ENCODE measurements at places on chromosomes 2 and 18. TPM values are rescaled to one million over a fixed set of nuclear protein-coding genes. Genes with fewer than 3 reads are reported as not detected.

PSMA8 gene
- 1.7 TPM for total RNA-seq

DNA sequence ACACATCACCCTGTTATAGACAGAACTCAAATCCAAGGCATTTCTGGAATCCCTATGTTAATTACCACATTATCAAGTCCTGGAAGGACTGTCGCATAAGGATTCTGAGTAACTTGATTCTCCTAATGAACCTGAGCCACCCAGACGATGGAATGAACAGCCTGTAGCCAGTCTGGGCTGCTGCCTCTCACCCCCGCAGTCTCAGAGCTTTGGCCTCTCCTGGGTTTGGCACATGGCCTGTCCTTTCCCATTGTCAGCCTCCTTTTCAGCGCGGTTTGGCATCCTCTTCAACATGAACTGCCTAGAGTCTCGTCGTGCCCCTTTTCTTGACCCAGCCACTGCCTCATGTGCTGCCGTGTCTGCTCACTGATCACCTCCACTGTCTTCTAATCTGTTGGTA is 147.6 kb downstream of the SLC8A1 start:
- DNase-seq = no peak

MAP2 gene
- not detected for total RNA-seq

XIRP2 gene
- total RNA-seq = not detected

DNA sequence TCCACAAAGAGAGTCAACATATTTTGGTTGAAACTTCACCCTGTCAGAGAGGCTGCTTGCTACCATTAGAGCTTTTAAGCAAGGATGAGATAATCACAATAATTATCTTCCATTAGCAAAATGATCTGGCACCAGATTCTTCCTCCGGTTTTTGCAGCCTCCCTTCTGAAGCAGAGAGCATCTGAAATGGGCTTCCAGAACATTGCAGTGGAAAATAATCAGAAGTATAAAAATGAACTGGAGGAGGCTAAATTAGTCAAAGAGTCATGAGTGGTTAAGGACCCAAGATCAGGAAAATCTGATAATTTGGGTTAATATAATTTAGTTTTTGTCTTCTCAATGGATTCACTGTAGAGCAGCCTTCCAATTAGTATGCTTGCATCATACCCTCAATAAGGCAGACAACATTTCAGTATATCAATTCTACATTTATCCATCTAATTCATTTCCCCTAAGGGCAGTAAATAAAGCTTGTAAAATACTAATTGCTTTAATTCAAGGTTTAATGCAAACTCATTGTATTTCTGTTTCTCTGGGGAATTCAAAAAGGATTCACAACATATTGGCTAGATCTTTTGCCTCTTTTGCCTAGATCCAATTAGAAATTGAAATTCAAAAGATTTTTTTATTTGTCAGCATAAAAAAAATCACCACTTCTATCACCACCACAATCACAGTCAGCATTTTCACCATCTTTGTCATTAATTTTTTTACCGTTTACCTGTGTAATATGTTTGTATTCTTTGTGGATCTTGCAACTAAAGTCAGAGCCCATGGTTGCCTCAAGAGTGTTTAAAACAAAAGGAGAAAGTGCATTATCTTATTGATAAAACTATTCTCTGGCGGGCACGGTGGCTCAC is 537.2 kb upstream of the DCC start:
- DNase-seq = no peak

GRCh38 chr2:31089645-31090044 is 48.6 kb downstream of the GALNT14 start:
- no peak for DNase-seq

- no peak for DNase-seq
These were observed 135.7 kb downstream of the SPAG16 start for GRCh38 chr2:213419980-213420379.

DNA sequence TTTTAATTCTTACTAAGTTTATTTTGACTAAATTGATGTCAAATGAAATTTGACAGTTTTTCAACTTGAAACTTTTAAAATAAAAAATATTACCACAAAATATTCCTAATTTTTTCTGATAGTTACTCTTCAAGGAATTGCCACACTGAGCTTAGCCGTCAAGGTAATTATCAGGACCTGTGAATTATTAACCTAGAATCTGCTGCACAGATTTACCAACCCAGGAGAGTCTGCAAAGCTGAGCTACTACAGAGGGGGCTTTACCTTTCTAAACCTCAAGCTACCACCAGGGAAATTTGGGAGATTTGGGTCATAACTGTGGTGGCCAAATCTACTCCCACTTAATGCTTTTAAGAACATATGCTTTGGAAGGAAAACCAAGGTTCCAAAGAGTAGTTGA is 324.6 kb downstream of the CCDC178 start:
- no peak for DNase-seq

- no peak for DNase-seq
These were observed 43.9 kb upstream of the RFX8 start for GRCh38 chr2:101518578-101519492.

- DNase-seq = no peak
These were observed 73.1 kb upstream of the RBMS1 start for GRCh38 chr2:160566717-160567116.

GRCh38 chr18:11741505-11742145 is 52.6 kb downstream of the GNAL start:
- no peak for DNase-seq

HOXD4 gene
- total RNA-seq = not detected

DNA sequence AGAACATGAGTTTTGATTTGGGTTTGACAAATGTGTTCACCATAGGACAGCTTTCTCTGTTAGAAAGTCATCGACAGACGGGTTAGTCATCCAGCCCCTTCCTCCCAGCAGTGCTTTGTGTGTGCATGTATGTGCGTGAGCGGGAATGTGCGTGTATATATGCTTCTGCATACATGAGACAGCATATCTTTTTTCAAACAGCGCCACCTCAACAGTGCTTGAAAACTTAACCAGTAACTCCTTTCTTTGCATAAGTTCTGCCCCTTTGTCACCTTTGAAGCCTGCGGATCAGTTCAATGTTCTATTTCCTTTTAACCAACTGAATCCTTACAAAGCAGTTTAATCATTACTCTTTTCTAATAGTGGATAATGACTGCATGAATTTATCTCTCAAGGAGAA is 351.4 kb downstream of the LPIN1 start:
- no peak for DNase-seq

DNA sequence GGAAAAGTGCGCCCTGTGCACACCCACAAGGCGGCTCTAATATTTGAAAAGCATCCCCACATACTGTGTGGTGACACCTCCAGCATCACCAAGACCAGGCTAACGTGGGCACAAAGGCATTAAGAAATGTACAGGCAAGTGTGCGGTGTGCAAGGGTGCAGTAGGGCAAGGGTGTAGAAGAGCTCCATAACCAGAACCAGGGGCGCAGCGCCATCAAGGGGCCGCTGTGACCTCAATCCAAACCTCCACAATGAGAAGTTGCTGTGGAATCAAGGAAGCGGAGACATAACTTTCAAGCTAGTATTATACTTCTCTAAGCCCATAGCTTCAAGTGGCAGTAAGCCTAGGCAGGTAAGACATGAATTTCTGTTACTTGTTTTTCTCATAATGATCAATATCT is 13.0 kb downstream of the L3MBTL4 start:
- no peak for DNase-seq

SRD5A2 gene
- total RNA-seq = not detected

GRCh38 chr2:109185821-109186570 is 57.0 kb downstream of the SH3RF3 start:
- DNase-seq = no peak

- no peak for DNase-seq
These were observed 4.0 kb downstream of the NT5DC4 start for GRCh38 chr2:112724591-112725525.

- DNase-seq = no peak
These were observed 98.5 kb downstream of the BIN1 start for GRCh38 chr2:127008265-127009015.

GRCh38 chr2:31831585-31831984 is 179.2 kb downstream of the MEMO1 start:
- no peak for DNase-seq

INPP5D gene
- total RNA-seq = 49.3 TPM

ACVR1C gene
- 0.66 TPM for total RNA-seq

MARCO gene
- not detected for total RNA-seq

- no peak for DNase-seq
These were observed 27.2 kb downstream of the CCDC138 start for GRCh38 chr2:108813732-108814131.

GRCh38 chr2:200488169-200488568 is 21.7 kb downstream of the KCTD18 start:
- no peak for DNase-seq

- DNase-seq = peak; percentile 86
These were observed 64.0 kb downstream of the INPP4A start for GRCh38 chr2:98508709-98509066.
